ENCODE measurements at places on chromosomes 13 and 19. TPM values are rescaled to one million over a fixed set of nuclear protein-coding genes. Genes with fewer than 3 reads are reported as not detected.

The ADGRE2 gene
- 0.32 TPM for total RNA-seq

The CGB1 gene
- total RNA-seq, result not detected

The TMEM91 gene
- 9.8 TPM for total RNA-seq

The PLIN5 gene
- total RNA-seq, result not detected

The SLAIN1 gene
- total RNA-seq, result 0.65 TPM

The TMPRSS9 gene
- total RNA-seq, result not detected

The TPTE2 gene
- total RNA-seq, result not detected

The TJP3 gene
- not detected for total RNA-seq

The NEK5 gene
- total RNA-seq, result 0.59 TPM

Data from smooth muscle cell of the umbilical artery (primary cell).